ENCODE measurements at places on chromosomes 12 and 14. TPM values are rescaled to one million over a fixed set of nuclear protein-coding genes. Genes with fewer than 3 reads are reported as not detected.

Gene PDZRN4
- not detected for total RNA-seq

Gene SPIC
- total RNA-seq: not detected

Gene CD4
- total RNA-seq: 0.90 TPM

Gene SERPINA4
- total RNA-seq: not detected

Gene AQP5
- total RNA-seq: not detected

Gene TAS2R20
- total RNA-seq: 1.9 TPM

Gene KRT6C
- total RNA-seq: not detected

Gene SCNN1A
- 0.47 TPM for total RNA-seq

Gene TCL1B
- not detected for total RNA-seq

Gene OR10A7
- total RNA-seq: not detected

Gene HOXC4
- total RNA-seq: 1.1 TPM

Gene RTN1
- not detected for total RNA-seq

Gene TAS2R8
- not detected for total RNA-seq

Gene IRAK3
- 0.05 TPM for total RNA-seq

Gene OTOGL
- not detected for total RNA-seq

Gene CLEC6A
- total RNA-seq: not detected

Gene AGAP2
- 68.6 TPM for total RNA-seq

Gene ANKS1B
- total RNA-seq: not detected

Gene FOXG1
- total RNA-seq: not detected

Gene ADAMTS20
- total RNA-seq: not detected

Gene KLRC1
- total RNA-seq: 4.9 TPM

Gene PROX2
- total RNA-seq: 0.13 TPM

Gene KRT83
- total RNA-seq: not detected

Gene KERA
- total RNA-seq: not detected

Gene GAS2L3
- 2.7 TPM for total RNA-seq

Gene HOXC10
- total RNA-seq: not detected

Gene KRT77
- not detected for total RNA-seq

Gene RPS26
- total RNA-seq: 25.2 TPM

Data from activated CD8-positive, alpha-beta T cell treated with anti-CD3 and anti-CD28 coated beads, Interleukin-2, amount 10 ng/mL, durations not matched to agents 7 days and 5 days (primary cell).